ENCODE measurements at places on chromosomes 12 and 14. TPM values are rescaled to one million over a fixed set of nuclear protein-coding genes. Genes with fewer than 3 reads are reported as not detected.

GRCh38 chr14:73879027-73879426, 7.6 kb upstream of the ZNF410 start:
- DNase-seq: no peak

GRCh38 chr12:65968889-65969509, 144.7 kb downstream of the HMGA2 start:
- no peak for DNase-seq

DNA sequence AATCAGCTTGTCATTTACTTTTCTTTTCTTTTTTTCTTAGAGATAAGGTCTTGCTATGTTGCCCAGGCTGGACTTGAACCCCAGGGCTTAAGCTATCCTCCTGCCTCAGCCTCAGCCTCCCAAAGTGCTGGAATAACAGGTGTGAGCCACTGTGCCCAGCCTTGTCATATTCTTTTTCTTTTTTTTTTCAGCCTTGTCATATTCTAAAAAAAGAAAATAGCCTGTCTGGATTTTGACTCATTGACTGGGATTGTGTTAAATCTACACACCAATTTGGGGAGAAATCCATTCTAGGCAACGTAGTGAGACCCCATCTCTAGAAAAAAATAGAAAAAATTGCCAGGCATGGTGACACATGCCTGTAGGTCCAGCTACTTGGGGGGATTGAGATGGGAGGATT, 24.1 kb downstream of the ATP5MC2 start:
- no peak for DNase-seq

DNA sequence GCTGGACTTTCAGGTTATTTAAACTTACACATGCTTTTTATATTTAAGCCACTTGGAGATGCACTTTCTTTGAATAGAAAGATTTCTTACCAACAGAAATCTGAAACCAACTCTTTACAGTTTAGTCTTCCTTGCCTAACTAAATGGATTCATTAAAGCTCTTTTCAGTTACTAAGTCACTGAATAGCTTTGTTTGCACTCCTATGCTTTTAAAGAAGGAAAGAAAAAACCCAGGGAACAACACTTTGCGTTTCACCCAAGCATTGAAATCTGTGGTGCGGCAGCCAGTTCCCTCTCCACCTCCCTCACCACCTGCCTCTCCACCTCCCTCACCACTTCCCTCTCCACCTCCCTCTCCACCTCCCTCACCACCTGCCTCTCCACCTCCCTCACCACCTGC, 70.3 kb downstream of the RIMBP2 start:
- no peak for DNase-seq

GRCh38 chr12:94046626-94047410, 101.6 kb upstream of the PLXNC1 start:
- no peak for DNase-seq

DNA sequence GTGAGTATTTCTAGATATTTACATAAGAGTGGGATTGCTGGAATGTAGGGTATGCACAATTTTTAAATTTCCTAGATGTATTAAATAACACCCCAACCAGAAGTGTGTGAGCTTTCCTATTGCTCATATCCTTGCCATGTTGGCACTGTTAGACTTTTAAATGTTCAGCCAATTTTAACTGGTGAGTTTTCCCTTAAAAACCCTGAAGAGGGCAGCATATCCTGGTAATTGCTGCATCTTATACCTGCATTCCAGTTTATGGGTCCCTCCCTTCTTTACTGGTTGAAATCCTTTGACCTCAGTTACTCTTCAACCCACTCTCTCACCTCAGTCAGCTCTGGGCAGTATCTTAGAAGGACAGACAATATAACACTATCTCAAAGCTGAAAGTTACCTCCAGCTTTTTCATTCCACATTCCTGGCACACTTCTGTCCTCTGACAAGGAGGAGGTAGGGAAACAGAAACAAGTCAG, 270.6 kb downstream of the PAWR start:
- no peak for DNase-seq

- DNase-seq: no peak
Observed at GRCh38 chr14:36238666-36239363, 62.3 kb upstream of the PTCSC3 start.

- no peak for DNase-seq
Observed at GRCh38 chr12:62848418-62848817, 86.5 kb downstream of the PPM1H start.

GRCh38 chr14:46581036-46581671, 70.4 kb downstream of the RPL10L start:
- no peak for DNase-seq

DNA sequence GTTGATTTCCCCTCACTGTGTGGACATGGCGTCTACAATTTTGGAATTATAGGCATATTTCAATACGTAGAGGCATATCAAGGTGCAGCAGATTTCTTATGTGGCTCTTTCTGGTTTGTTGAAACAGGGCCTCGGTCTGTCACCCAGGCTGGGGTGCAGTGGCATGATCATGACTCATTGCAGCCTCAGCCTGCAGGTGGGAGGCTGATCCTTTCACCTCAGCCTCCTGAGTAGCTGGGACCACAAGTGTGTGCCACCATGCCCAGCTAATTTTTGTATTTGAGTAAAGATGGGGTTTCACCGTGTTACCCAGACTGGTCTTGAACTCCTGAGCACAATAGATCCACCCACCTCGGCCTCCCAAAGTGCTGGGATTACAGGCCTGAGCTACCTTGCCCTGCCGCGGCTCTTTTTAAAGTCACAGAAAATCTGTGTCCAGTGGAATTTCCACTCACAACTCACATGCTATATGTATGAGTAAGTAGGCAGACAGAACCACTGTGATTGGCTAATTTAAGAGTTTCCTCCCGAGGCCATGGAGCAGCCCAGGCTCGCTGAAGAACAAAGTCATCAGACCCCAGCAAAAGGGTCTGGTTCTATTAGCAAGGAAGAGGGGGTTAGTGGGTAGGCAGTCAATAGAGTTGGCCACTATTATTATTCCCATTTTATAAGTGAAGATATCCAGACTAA, 9.1 kb downstream of the GNG2 start:
- no peak for DNase-seq

DNA sequence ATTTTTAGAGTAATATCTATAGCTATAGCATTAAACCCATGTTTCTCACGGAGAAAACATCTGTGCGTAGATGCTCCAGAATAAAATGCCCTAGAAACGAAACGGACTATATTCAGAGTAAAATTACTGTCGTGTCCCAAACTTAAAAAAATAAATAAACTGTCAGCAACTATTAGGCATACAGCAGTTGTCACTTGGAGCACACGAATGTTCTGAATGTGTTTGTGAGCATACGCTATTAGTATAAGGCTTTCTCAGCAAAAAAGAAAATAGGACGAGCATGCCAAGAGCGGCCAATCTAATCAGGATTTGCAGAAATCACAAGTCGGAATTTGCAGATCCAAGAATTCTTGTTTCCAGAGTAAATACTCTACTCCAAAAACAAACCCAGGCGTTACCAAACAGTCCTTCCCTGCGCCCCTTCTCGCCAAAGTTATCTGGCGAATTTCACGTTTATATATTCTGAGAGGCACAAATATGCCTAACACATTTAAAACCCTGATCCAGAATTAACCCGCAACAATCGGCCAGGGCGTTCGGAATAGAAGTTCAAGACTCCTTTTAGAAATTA, 836 bp downstream of the PTPN21 start:
- peak; percentile 20 for DNase-seq

DNA sequence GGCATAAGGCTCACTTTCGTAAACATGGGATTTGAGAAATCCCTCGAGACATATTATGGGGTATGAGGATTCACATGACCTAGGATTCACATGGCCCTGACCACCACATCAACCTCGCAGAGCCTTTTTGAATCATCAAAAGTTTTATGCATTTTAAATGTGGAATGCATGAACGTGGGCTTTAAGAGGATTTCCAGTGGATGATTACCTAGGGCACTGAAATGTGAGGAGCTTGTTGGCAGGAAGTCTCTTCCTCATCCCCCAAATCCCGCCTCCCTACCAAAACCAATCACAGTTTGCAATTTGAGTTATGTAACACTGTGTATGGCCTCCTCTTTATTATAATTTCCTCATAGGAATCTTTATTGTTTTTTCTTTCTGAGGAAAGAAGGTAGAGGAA, 659.6 kb upstream of the TBX3 start:
- DNase-seq: no peak

DNA sequence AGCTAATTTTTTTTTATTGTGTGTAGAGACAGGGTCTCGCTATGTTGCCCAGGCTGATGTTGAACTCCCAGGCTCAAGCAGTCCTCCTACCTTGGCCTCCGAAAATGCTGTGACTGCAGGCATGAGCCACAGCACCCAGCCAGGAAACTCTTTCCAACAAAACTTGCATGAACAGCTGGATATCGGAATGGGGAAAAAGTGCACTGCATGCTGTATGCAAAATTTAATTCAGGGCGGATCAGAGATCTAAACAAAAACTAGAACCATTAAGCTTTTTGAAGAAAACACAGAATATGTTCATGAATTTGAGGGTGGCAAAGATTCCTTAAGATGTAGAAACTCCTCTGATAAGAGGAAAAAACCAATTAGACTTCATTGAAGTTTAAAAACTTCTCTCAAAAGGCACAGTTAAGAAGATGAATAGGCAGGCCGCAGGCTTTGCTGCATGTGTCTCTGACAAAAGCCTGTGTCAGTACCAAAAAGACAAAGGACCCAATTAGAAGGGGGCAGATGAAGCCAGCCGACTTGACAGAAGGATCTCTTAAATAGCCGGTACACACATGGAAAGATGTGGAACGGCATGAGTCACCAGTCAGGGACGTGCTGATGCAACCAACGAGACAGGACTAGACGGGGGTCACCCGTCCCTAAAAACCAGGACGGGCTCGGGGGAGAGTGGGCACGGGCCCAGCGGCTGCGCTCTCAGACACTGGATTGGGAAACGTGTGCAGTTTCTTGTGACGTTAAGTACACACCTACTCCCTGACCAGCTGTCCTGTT, 34.8 kb upstream of the MMP17 start:
- no peak for DNase-seq

DNA sequence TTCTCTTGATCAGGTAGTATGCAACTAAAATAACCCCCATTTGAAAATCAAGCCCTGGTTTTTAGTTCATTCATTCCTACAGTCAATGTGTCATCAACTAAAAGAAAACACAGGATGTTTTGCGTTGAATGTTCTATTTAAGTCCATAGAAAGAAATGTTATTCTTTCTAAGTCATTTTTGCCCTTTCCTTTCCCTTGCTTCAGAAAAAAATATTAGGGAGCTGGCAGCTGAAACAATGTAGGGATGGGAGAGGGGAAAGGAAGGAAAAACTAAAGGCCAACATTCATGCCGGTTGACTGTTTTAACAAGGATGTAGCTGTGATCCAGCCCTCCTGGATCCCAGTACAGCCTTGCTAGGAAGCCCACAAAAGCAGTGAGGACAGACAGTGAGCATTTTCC, 155.1 kb downstream of the BTG1 start:
- no peak for DNase-seq

DNA sequence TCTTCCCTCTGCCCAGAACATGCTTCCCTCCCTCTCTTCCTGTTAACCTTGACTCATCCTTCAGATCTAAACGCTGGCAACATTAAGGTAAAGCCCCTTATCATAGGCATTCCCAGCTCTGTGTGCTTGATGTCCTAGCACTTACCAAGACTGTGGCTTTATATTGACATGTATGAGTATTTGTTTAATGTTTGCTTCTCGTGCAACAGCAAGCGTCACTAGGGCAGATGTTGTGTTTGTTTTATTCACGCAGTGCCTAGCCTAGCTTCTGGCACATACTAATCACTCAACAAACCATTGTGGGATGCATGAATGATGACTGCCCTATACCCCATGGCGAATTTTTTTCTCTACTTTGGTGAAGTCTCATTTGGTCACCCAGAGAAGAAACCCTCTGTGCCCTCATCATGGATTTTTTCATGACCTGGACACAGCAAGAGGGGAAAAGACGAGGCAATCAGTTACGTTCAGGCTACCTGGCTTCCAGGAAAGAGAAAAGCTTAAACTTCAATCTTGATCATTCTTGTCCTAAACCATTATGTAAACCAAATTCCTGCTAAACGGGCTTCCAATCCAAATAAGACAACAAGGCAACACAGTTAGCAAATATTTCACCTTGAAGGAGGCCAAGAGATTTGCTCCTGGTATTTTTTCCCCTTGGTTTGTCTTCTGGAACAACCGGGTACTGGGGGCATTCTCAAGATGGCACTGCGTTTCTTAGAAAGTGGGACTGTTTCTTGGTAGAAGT, 47.9 kb upstream of the SOCS2 start:
- DNase-seq: no peak

DNA sequence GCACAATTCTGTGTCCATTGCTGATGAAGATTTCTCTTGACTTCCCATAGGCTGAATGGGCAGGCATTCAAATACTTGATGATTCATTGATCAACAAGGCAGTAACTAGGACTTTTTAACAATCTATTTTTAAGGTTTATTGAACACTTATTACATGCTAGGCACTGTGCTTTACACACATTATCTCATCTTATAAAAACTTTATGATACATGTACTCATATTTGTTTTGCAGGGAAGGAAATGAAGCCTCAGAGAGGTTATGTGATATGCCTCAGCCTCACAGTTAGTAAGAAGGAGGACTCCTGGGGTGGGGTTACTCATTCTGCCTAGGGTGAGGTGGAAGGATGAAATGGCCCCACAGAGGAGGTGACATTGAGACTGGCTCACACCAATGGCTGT, 12.9 kb upstream of the EMP1 start:
- DNase-seq: no peak

- DNase-seq: no peak
Observed at GRCh38 chr12:92424338-92424737, 278.5 kb upstream of the PLEKHG7 start.

- DNase-seq: no peak
Observed at GRCh38 chr14:26526137-26526536, 71.7 kb downstream of the NOVA1 start.

- no peak for DNase-seq
Observed at GRCh38 chr12:41802803-41803202, 341.9 kb downstream of the GXYLT1 start.

DNA sequence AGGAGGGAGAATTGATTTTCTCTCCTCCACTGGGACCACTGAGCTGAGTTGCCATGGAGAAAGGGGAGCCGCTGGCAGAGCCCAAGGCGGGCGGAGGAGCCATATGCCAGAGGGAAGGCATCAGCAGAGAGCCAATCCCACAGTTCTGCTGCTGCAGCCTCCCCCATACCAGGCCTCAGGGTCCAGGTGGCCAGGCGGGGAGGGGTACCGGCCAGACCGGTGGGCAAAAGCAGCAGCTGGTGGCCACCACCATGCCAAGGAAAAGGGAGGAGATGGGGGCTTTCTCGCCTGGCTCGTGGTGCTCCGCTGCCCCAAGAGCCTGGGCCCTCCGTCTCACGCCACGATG, 72.8 kb downstream of the PITPNM2 start:
- DNase-seq: no peak

- no peak for DNase-seq
Observed at GRCh38 chr12:70255311-70255710, 12.1 kb downstream of the CNOT2 start.

The CMA1 gene
- 3.2 TPM for total RNA-seq

The IL31 gene
- total RNA-seq: not detected

The OGFOD2 gene
- 6.5 TPM for total RNA-seq

The CCER1 gene
- total RNA-seq: not detected

The FAM216A gene
- total RNA-seq: 17.0 TPM

The CCDC197 gene
- total RNA-seq: not detected

The PIWIL1 gene
- 0.21 TPM for total RNA-seq

The FAM177A1 gene
- total RNA-seq: 49.5 TPM

The AKAP3 gene
- 0.63 TPM for total RNA-seq

The TMPRSS12 gene
- total RNA-seq: not detected

The CNTN1 gene
- total RNA-seq: 63.4 TPM

The SRRM4 gene
- 0.42 TPM for total RNA-seq

The HOXC4 gene
- 1.6 TPM for total RNA-seq

The NUAK1 gene
- 18.7 TPM for total RNA-seq

The TNFRSF1A gene
- 56.1 TPM for total RNA-seq

The ANO6 gene
- total RNA-seq: 163 TPM
